ENCODE measurements at places on chromosomes 5 and 9.

DNA sequence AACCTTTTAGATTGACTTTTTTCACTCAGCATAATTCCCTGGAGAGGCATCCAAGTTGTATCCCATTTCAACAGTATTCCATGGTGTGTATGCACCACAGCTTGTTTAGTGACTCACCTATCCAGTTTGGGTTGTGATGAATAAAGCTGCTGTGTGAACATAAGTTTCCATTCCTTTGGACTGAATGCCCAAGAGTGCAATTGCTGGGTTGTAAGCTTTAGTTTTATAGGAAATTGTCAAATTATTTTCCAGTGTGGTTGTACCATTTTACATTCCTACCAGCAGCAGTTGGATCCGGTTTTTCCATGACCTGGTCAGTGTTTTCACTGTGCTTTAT lies 60.9 kb upstream of the TMED7 start:
- no peak for DNase-seq

DNA sequence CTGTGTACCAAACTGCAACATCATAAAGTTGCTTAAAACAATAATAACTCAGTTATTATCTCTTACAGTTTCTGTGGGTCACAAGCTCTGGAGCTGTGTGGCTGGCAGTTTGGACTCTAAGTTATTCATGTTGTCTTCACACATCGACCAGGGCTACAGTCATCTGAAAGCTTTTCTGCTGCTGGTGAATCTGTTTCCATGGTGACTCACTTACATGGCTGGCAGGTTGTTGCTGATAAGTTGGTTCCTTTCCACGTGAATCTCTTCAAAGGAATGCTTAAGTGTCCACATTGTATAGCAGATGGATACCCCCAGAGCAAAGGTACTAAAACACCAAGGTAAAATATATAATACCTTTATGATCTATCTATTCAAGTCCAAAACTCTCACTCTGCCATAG lies 44.8 kb upstream of the CYLC2 start:
- no peak for DNase-seq

DNA sequence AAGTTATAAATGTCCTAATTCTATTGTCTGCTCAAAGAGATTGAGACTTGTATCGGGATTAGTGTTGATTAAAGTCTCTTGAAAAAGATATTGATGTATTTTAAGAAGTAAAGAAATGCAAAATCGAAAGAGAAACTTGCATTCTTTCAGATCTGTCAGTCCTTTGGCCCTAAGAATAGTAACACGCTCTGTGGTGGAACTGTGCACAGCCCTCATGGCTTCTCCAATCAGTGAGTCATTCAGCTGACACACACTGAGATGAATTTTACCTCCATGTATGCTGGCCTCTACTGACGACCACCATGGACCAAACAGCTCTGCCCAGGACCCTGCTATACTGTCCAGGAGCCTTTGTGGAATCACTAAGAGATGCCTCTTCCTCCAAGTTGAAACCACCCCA lies 232.4 kb downstream of the ESM1 start:
- DNase-seq: no peak

- no peak for DNase-seq
These were observed 75.1 kb upstream of the FSTL4 start for GRCh38 chr5:133687212-133688061.

GRCh38 chr5:129977810-129978209 lies 73.5 kb downstream of the CHSY3 start:
- DNase-seq: no peak

GRCh38 chr5:105032917-105033316 lies 1470.3 kb upstream of the NUDT12 start:
- DNase-seq: no peak

DNA sequence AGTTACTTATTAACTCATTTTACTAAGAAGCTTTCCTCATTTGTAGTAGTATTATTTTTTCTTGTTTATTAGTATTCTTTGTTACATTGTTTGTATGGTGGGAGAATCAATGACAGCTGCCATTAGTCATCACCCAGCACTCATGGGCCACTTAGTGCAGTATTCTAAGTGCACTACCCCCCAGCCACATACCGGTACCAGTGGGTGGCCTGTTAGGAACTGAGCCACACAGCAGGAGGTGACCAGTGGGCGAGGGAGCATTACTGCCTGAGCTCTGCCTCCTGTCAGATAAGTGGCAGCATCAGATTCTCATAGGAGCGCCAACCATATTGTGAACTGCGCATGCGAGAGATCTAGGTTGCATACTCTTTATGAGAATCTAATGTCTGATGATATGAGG lies 24.2 kb upstream of the CAMLG start:
- no peak for DNase-seq

- peak; percentile 80 for DNase-seq
These were observed 74.3 kb downstream of the DCP2 start for GRCh38 chr5:113050721-113051382.

DNA sequence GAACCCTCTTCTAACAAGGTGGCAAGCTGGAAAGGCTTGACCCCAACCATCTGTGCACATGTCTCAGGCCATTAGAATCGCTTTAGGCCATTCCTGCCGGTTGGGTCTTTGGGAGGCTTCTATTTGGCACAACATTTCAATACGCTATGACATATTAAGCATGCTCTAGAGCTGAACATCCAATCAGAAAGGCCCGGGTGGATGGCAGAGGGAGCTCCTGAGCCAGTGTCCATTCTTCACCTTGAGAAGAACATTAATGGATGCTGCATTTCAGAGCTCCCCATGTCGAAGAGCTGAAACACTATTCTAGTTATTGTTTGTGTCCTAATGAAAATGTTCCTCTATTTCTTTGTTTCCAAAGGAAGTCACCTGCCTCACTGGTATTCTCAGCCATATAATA lies 12.8 kb downstream of the SPATA9 start:
- DNase-seq: no peak

DNA sequence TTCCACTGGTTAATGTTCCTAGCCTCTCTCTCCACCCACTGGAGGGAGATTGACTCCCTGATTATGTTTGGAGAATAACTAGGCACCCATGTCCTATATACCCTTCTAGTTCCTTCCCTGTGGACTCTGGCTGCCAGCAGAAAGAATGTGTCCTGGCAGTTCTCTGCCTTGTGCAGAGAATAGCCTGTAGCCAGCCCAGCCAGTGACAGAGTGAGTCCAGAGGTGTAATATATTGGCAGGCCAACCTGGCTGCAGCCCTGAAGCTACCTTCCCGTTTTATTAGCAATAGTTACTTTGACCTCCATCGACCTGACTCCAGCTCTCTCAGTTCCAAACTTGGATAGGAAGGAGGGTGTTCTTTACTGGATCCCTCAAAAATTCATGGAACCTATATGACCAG lies 8.1 kb downstream of the SETD9 start:
- DNase-seq: no peak

DNA sequence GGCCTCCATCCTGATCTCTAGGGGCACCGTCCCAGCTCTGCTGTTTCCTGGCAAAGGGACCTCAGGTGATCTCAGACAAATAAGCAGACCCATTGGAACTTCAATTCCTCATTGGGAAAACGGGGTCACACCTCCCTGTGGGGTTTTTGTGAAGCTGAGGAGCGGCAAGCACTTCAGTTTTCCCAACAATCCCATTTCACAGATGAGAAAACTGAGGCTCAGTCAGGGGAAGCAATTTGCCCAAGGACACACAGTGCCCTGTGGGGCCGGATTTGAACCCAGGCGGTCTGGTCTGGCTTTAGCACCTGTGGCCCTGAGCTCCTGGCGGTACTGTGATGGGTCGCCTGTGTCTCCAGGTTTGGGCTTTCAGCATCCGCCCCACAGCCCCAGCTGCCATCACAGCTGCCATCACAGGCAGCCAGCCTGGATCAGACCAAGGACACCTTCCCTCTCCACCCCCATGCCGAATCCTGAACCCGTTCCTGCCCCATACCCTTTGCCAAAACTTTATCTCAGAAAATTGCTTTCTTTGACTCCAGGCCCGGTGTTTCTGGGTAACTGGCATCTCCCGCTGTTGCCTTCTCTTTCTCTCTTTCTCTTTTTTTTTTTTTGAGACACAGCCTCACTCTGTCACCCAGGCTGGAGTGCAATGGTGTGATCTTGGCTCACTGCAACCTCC lies 26.4 kb downstream of the NCS1 start:
- no peak for DNase-seq

DNA sequence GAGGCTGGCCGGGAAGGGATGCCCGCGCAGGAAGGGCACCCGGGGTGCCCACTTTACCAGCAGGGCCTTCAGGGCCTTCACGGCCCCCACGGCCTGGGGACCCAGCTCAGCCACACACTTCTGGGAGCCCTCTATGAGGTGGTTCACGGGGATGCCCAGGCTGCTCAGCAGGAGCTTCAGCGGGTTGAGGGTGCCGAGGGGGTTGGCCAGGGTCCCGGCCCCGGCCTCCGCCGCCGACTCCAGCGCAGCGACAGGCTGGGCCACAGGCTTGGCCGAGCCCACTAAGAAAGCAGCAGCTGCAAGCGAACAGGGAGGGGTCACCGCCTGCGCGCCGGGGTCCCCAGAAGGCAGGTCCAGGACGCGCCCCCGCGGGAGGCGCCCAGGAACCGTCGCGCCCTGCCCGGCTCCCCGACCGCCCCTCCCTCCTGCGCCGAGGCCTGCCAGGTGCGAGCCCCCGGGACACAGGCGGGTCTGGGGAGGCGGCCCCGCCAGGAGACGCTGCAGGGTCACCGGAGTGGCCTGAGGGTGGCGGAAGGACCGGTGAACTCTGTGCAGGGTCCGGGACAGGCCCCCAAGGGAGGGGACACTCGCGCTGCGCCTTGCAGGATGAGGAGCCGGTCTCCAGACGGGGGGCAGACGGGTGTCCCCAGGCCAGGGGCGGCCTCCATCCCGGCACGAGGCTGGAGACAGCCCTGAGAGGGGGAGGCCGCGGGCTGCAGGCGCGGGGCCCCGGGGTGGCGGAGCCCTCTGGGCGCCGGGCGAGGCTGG lies 572 bp downstream of the SCGB3A1 start:
- no peak for DNase-seq

DNA sequence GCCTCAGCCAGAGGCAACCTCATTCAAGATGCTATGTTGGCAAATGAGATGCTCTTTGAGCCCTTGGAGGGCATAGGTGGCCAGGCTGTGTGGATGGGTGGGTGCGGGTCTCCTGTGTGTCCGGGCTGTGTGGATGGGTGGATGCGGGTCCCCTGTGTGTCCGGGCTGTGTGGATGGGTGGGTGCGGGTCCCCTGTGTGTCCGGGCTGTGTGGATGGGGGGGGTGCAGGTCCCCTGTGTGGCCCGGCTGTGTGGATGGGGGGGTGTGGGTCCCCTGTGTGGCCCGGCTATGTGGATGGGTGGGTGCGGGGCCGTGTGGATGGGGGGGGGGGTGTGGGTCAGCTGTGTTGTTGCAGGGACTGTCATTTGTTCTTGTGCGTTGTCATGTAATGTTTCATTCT lies 136.6 kb upstream of the COL5A1 start:
- no peak for DNase-seq

DNA sequence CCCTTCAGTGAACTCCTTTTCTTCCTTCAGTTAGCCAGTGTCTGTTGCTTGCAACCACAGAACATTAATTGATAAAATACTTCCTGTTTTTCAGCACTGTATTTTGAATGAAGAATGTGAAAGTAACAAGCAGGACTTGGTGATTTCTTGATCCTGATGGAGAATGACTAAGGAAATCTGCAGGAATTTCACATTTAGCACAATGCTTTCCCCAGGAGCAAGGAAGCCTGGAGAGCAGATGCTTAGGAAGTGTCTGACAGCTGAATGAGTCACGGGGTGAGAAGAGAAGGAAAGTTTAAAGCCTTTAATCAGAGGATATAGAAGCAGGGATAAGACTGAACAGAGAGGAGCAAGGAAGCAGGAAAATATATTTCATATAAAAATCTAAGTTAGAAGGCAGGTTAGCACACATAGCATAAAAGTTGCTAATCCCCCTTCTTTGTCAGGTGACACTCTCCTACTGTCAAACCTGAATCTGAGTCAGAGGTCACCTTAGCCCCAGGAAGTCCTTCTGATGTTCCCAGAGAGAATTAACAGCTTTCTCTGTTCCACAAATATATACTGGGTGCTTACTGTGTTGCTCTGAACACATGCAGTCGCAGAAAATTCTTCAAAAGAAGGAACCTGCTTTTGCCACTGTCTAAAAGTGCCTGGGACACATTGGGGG lies 59.7 kb downstream of the GNA14 start:
- peak; percentile 90 for DNase-seq

DNA sequence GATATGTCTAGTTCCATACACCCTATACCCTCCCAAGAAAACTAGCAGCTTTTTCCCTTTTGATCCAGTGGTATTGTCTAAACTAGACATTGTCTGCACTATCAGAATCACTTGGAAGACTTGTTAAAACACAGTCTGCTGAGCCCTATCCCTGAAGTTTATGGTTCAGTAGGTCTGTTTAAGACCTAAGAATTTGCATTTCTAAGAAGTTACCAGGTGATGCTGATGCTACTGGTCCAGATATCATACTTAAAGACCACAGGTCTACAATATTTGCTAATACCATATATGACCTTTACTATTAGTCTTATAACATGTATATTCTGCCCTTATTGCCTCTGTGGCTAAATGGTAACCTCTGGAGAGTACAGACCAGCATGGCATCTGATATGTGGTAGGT lies 23.3 kb downstream of the SKIC3 start:
- DNase-seq: no peak

GRCh38 chr9:127865645-127866464 lies 11.4 kb upstream of the ENG start:
- DNase-seq: no peak

DNA sequence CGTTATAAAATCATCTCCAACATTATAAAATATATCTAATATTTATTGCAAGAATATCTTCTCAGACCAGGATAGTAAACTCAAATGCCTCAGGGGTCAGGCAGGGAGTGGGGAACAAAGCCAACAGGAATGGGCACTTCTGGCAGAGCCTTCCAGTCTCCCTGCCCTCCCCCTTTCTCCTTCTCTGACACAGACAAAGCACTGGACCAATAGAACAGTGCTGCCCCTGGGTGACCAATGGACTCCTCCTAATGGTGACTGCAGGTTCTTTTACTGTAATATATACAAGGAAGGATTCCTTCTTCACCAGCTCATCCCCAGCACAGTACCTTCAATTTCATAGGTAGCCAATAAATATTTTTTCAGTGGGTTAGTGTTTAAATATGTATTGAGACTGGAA lies 31.1 kb upstream of the MAMDC2 start:
- no peak for DNase-seq

- no peak for DNase-seq
These were observed 135.9 kb upstream of the DHFR start for GRCh38 chr5:80790698-80791097.

- no peak for DNase-seq
These were observed 13.8 kb downstream of the SGTB start for GRCh38 chr5:65708145-65708544.

DNA sequence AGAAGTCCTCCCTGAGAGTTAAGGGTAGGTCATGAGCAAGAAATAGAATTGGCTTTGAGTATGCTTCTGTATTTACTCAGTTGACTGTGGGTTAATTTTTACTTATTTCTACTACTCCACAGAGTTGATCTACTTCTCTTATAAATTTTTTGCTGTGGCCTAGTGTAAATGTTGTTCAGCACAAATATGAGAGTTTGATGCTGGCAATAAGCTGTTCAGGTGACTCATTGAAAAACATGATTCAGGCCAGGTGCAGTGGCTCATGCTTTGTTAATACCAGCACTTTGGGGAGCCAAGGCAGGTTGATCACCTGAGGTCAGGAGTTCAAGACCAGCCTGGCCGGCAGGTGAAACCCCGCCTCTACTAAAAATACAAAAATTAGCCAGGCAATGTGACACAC lies 4.5 kb upstream of the CDK7 start:
- DNase-seq: no peak

- no peak for DNase-seq
These were observed 517.5 kb downstream of the EFNA5 start for GRCh38 chr5:107153283-107153682.

Measured in RWPE1 (cell line).